ENCODE measurements at places on chromosomes 11 and 22. TPM values are rescaled to one million over a fixed set of nuclear protein-coding genes. Genes with fewer than 3 reads are reported as not detected.

Gene NXPE2
- total RNA-seq, result not detected

Gene C11orf42
- not detected for total RNA-seq

Gene CALCB
- not detected for total RNA-seq

Gene ARHGAP42
- 1.6 TPM for total RNA-seq

Gene NAALAD2
- total RNA-seq, result not detected

Gene OR5AN1
- not detected for total RNA-seq

Gene SPDYC
- total RNA-seq, result not detected

Gene YPEL4
- not detected for total RNA-seq

Gene RAB3IL1
- not detected for total RNA-seq

Gene RIMBP3C
- not detected for total RNA-seq

Gene CHRM4
- total RNA-seq, result not detected

Gene OR52I1
- total RNA-seq, result not detected

Gene KDM4F
- not detected for total RNA-seq

Gene KLHDC7B
- total RNA-seq, result not detected

Gene LYVE1
- not detected for total RNA-seq

Gene SEC14L6
- total RNA-seq, result not detected

Gene PDE2A
- not detected for total RNA-seq

Gene C22orf31
- total RNA-seq, result not detected

Gene ASCL2
- total RNA-seq, result 2.5 TPM

Gene RRAS2
- total RNA-seq, result 77.7 TPM

Gene MRGPRX3
- total RNA-seq, result 0.21 TPM

Gene NXPE4
- total RNA-seq, result not detected

Gene MUC2
- not detected for total RNA-seq

Gene TMEM191C
- 1.5 TPM for total RNA-seq

Gene MYO18B
- total RNA-seq, result not detected

Gene XKR3
- total RNA-seq, result not detected

Gene DRD2
- total RNA-seq, result not detected

Gene SLC22A8
- total RNA-seq, result not detected

Gene ANO9
- total RNA-seq, result 10.5 TPM

Gene MUC5B
- not detected for total RNA-seq

Gene UPK2
- 0.56 TPM for total RNA-seq

Gene RAG2
- total RNA-seq, result not detected

Gene PLCB3
- total RNA-seq, result 64.0 TPM

Gene OR52I2
- total RNA-seq, result not detected

Gene CADM1
- total RNA-seq, result 3.3 TPM

Gene PRDM10
- 6.5 TPM for total RNA-seq

Gene OR51B4
- total RNA-seq, result not detected

Gene SORL1
- 12.9 TPM for total RNA-seq

Gene PRG3
- total RNA-seq, result not detected

Gene BET1L
- total RNA-seq, result 21.2 TPM

Gene CD3D
- total RNA-seq, result not detected

Gene OTOG
- total RNA-seq, result not detected

Gene MMP27
- not detected for total RNA-seq
